ENCODE measurements at places on chromosomes 3 and 15. TPM values are rescaled to one million over a fixed set of nuclear protein-coding genes. Genes with fewer than 3 reads are reported as not detected.

DNA sequence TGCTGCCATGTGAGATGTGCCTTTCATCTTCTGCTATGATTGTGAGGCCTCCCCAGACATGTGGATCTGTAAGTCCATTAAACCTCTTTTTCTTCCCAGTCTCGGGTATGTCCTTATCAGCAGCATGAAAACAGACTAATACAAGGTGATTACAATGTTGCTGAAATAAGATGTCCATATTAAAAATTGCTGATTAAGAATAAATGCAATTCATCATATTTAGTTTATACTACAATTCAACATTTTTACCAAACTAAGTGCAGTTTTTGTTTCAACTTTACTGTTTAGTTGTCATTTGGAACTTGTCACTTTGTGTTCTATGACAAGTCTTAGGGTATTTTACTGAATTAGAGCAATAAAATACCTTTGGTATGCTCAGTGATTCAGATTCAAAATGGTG is 127.6 kb upstream of the TMCO5A start:
- H3K36me3 ChIP-seq = no peaks in the 10 kb centered on the region
- no peak for DNase-seq
- no peaks in the 10 kb centered on the region for H3K4me1 ChIP-seq
- H3K4me3 ChIP-seq = no peak overlapping the region

The MOBP gene
- 0.29 TPM for total RNA-seq

The MYZAP gene
- total RNA-seq = 59.8 TPM

The ADAMTSL3 gene
- 7.6 TPM for total RNA-seq

The CMTM8 gene
- total RNA-seq = 5.2 TPM
